SJSA1 (cell line): ENCODE measurements at places on chromosomes 6 and 20.

- DNase-seq: no peak
Measured at GRCh38 chr6:155530219-155530834, 74.7 kb upstream of the NOX3 start.

- DNase-seq: no peak
Measured at GRCh38 chr20:24855848-24856247, 93.2 kb upstream of the CST7 start.

GRCh38 chr6:149951096-149951495, 9.3 kb downstream of the ULBP2 start:
- DNase-seq: no peak

- DNase-seq: no peak
Measured at GRCh38 chr6:142406131-142406530, 104.3 kb downstream of the ADGRG6 start.

GRCh38 chr6:24481449-24481848, 7.9 kb downstream of the GPLD1 start:
- DNase-seq: no peak

DNA sequence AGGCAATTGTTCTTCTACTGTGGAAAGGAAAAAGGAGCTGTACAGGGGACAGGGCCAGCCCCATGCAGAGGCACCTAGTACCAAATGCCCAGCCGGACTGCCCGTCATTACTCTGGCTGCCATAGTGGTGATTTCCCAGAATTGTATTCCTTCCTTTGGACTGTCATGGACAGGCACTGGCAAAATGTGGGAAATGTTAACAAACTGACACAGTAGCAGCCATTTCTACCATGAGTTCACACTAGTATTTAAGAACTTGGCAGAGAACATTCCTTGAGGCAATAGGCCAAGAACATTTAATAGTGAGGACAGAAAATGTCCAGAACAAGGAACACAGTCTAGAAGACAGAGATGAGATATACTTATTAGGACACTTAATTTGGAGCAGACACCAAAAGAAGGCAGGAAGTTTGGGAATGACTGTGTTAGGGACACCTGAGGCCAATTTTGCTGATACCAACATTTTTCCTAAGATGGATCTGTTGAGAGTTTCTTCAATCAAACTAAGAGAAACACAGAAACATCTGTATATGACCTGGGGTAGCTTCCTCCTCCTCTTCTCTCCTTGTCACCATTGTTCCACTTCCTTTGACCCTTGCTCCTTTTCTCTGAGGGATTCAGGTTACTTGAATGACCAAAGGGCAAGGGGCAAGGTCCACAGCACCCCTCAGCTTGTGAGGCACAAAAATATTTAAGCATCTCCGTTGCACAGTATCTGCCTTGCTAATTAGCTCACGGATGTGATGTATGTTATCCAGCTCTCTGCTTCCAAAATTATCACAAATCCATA, 14.9 kb downstream of the ADTRP start:
- DNase-seq: no peak

DNA sequence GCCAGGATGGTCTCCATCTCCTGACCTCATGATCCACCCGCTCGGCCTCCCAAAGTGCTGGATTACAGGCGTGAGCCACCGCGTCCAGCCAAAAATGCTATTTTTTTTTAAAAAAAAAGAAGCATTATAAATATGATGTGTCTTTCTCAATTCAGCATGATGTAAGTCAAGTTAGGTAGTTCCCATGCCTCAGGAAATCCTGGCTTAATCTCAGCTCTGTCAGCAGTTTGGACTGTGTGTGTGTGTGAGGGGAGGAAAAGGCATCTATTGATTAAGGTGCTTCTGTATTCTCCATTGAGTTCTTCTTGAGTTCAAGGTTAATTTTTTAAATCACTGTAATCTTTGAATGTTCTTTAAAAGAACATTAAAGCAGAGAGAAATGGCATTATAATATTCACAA, 51.5 kb downstream of the GMDS start:
- DNase-seq: no peak

DNA sequence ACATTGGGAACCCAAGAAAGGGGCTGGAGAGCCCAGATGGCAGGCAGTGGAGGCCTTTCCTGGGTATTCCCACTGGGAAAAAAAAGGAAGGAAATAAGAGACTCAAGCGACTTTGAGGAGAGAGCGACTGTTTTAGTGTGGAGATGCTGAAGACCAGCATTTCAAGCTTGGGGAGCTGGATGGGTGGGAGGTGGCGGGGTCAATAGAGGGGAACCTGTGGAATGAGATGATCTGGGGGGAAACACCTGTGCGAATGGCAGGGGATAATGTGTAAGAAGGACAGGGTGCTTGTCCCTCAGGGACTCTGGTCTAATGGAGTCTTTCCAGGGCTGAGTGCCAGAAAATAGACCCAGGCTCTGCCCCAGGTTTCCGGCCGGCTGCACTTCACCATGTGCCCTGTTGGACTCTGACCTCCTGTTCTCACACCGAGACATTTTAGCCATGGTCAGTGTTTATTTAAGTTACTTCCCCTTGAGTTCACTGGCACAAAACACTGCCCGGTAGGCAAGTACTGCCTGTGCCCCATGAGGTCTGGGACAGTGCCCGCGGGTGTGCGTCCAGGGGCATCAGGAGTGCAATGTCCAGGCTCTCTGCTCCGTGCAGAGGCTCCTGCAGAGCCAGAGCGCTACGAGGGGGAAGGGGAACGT, 50.4 kb upstream of the NKX2-2 start:
- no peak for DNase-seq

DNA sequence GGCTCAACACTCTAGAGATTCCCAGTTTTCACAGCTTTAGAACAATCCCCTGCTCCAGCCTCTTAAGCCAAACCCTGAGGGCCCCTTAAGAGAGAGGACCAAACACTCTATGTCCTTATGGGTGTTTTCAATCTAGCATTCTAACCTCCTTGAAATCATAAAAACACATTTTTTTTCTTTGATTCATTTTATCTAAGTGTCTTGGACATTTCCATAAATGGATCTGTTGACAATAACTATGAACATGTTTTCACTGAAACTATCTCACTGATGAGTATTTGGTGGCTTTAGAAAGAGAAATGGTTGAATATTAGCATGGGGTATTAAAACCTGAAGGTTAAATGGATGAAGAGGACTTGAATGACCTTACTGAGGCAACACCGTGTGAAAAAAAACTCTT, 27.6 kb upstream of the PDE7B start:
- no peak for DNase-seq

- DNase-seq: no peak
Measured at GRCh38 chr6:134341999-134342567, 24.2 kb upstream of the SGK1 start.

DNA sequence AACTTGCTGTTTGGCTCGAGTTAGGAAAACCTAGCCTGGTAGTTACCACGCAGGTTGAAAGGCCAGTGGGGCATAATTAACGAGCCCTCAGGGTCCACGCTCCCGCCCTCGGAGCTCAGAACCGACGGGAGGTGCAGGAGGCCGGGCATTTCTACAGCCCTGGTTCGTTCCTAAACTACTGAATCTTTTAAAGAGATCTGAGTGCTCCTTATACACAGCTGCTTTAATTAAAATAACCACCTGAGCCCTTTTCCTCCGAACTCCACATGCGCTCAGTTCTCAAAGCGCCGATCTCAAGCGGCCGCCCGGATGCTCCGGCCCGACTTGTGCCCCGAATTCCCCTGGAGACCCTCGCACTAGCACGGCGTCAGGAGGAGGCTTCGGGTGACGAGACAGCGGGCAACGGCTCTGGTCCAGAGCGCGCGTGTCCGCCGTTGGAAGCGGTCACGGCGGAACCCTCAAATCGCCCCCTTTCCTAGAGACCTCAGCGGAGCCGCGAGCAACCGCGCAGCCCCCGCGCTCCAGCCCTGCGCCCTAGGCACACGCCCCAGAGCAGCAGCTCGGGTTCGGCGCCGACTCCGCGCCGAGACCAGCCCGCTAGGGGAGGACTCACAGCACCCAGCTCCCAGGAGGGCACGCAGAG, 397 bp downstream of the WDR27 start:
- no peak for DNase-seq
